AG20443 (cell line): ENCODE measurements at places on chromosomes 2 and 18.

DNA sequence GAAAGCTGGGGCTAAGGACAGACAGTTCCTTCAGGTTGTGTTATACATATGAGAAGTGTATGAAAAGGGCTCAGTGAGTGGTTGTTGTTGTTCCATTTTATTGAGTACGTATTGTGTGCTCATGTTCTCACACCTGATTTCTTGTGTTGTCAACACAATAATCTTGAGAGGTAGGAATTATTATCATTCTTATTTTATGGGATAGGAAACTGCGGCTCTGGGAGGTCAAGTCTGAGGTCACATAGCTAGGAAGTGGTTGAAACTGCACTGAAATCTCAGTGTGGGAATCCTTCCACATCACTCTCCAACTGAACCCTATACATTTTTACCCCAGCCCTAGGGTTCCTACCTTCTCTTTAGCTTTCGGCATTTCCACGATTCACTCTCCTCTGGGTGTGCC, 124.2 kb upstream of the CXCR4 start:
- no peak for DNase-seq

- peak; percentile 43 for DNase-seq
These were observed 904.7 kb upstream of the ACVR2A start for GRCh38 chr2:146939991-146940685.

GRCh38 chr2:179443180-179443579, 178.5 kb upstream of the SESTD1 start:
- DNase-seq, result peak; percentile 72

DNA sequence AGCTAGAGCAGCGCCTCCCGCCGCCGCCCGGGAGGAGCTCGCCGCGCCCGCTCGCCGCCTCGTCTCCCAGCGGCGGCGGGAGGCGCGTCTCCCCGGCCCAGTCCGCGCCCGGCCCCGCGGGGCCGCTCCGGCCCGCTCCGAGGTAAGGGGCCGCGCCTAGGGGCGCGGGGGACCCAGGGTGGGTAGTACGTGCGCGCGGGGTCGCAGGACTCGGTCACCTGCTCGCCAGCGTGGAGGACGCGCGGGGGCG, 259 bp downstream of the NPAS2 start:
- DNase-seq, result no peak

DNA sequence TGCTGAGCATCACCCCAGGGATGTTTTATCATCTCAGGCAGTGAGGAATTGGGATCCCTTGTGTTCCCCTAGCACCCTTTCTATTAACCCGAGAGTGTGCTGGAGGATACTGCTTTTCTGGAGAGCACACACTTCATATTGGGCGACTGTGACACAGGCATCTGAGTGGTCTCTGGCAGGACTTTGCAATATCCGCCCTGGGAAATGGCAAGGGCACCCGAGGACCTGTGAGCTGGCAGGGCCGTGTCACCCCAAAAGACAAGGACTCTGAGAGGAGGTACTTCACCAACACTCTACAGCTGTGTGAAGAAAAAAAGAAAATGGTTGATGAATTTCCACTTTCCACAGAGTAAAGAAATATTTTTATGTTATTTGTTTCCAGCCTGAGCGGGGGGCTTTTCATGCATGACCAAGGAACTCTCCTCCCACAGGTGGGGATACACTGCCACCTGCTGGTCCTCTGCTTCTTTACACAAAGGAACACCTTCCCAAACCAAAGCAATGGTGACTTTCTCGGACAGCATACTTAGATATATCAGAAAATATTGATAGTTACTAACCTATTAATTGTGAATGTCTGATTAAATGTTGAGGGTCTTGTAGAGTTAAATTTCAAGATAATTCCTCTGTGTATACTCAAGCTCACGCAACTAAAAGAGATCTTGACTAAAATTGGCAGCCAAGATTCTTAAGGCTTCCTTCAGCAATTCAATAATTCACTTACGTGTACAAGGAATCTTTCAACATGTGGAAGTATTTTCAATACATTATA, 45.9 kb upstream of the REG3G start:
- no peak for DNase-seq

DNA sequence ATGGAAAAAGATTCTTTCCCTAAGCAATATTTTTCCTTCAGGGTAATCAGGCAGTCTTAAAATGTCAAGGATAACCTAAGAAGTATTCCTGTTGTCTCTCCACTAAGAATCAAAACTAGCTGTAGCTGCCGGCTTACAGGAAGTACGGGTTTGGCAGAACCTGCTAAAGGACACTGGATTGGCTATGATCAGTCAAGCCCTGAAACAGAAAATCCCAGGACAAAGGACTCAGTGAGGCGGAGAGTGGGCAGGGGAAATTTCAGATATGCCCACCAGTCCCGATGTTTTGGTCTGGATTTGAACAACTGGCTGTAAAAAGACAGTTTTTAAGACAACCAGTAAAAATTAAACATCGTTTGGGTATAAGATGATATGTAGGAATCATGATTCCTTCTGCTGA, 155.7 kb downstream of the HDAC4 start:
- no peak for DNase-seq

GRCh38 chr2:127829845-127830246, 18.9 kb upstream of the WDR33 start:
- no peak for DNase-seq
